Activated CD4-positive, alpha-beta T cell treated with anti-CD3 and anti-CD28 coated beads for 4 hours (primary cell): ENCODE measurements at places on chromosomes 16 and 17.

- no peak for DNase-seq
Measured at GRCh38 chr17:48406936-48407567, 23.0 kb downstream of the SKAP1 start.

GRCh38 chr17:82859431-82860403 lies 19.9 kb upstream of the ZNF750 start:
- DNase-seq, result peak; percentile 56

- DNase-seq, result no peak
Measured at GRCh38 chr16:22284637-22285036, 12.6 kb upstream of the POLR3E start.

- no peak for DNase-seq
Measured at GRCh38 chr17:79002796-79003593, 6.6 kb downstream of the CANT1 start.

GRCh38 chr16:2511996-2512734 lies 1.6 kb upstream of the ATP6V0C start:
- DNase-seq, result no peak

DNA sequence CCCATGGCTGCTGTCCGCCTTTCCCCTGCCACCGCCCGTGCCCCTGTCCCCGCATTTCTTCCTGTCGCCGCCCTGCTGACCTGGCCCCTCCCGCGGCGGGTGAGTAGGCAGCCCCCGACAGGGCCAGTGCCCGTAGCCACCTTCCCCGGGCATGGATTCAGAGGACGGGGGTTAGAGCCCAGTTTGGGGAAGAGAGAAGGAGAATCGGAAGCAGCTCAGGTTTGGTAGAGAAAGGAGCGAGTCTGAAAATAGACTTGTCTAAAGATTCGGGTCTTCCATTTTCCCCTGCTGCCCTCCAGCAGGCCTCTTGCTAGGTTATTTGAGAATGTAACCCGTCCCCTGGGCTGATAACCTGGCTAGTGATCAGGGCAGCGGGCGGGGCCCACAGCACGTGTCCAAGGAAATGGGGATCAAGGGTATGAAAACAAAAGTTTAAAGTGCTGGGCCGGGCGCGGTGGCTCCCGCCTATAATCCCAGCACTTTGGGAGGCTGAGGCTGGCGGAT lies 7.9 kb upstream of the CLDN9 start:
- no peak for DNase-seq

DNA sequence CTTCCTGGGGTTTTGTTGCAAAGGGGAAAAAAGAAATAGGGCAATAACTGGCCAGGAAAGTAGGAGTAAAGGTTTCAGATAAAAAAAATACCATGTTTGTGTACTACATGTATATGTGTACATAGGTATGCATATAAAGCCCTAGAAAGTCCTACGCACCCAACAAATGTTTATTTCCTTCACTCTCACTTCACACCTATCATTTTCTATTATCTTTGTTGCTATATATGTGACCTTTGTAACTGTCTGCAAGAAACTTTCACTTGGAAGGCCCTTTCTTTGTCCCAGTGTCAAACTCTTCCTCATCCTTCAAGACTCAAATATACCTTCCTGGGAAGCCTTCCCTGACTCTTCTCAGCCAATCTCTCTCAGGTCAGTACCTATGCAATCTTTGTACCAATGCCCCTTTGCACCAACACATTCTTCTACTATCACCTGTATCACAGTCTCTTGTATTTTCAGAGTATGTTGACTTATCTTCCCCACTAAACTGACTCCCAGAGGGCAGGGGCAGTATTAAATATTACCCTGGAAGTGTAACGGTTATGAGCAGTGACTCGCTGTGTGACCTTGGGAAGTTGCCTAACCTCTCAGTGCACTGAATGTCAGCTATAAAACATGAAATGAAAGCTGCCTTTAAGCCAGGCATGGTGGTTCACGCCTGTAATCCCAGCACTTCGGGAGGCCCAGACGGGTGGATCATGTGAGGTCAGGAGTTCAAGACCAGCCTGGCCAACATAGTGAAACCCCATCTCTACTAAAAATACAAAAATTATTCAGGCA lies 6.5 kb downstream of the XPO6 start:
- no peak for DNase-seq

DNA sequence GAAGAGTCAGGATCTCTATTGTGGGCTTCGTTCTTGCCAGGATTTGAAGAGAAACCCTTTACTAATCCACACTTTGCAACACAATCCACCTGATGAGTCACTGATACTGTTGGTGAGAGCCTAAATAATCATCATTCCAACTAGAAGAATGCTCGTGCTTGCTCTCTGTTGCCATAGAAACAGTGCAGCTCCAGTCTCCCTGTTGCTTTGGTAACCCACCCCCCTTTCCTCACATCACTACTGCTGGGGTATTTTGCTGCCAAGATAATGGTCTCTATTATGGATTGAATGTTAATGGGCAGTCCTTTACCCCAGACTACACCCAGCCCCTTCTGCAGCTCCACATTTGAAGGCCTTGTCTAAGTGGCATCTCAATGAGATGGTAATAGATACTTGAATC lies 190.4 kb downstream of the ABCC12 start:
- DNase-seq, result no peak

DNA sequence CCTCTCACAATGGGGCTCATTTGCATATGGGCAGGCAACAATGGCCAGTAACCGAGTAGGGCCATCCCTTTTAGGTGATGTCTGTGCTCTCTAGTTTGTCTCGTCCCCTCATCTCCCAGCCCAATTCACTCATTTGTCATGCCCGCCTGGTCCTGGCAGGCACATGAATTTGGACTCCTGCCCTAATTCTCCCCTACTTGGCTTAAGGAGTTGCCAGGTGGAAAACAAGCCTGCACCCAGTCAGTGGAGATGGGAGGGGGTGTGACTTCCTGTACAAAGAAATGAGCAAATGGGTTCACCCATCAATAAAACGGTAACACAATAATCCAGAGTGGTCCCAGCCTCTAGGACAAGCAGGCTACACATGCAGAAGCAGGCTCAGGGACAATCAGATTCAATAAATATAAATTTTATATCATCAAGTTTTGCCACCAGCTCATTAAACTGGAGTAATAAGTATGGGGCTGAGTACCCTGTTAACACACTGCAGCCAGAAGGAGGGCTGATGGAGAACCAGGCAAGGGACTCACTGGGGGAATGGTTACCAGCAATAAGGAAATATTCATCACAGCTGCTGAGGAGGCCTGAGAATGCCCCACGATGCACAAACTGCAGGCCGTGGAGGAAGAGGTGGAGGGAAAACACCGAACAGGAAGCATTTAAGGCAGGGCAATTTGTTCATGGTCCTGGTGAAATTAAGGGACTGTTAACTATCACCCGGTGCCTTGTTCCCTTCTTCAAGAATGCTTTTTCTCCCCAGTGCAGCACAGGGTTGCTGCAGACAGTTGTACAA lies 84.4 kb upstream of the GPRC5B start:
- DNase-seq, result no peak

DNA sequence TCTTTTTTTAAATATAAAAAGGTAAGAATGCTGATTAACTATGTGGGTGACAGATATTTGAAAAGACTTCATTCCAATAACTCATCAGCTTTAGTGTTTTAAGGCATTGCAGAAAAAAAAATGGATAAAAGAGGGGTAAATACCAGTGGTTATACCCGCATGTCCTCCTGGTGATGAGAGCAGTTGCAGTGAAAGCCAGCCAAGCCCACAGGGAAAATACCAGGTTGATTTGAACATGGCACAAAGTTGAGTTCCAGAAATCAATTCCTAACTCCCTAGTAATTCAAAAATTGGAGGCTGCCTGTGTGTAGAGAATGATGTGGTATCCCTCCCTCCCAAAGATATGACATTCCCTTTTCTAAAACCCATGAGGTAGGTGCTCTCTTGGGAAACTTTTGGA lies 453.2 kb upstream of the SOX9 start:
- DNase-seq, result no peak

DNA sequence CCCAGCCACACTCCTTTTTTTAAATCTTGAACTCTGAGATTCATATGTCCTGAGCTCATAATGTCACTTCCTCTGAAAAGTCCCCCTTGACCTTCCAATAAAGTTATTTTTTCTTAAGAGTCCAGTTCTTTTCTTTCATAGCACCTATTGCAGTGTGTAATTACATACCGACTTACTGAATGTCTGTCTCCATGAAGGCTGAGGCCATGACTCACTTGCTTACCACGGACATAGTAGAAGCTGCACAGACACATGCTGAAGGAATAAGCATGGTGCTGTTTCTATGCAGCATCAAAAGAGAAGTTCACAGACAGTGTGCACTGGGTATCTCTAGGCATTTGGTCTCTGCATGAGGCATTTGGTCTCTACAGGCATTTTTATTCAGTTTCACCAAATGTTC lies 77.2 kb downstream of the C17orf67 start:
- DNase-seq, result no peak

DNA sequence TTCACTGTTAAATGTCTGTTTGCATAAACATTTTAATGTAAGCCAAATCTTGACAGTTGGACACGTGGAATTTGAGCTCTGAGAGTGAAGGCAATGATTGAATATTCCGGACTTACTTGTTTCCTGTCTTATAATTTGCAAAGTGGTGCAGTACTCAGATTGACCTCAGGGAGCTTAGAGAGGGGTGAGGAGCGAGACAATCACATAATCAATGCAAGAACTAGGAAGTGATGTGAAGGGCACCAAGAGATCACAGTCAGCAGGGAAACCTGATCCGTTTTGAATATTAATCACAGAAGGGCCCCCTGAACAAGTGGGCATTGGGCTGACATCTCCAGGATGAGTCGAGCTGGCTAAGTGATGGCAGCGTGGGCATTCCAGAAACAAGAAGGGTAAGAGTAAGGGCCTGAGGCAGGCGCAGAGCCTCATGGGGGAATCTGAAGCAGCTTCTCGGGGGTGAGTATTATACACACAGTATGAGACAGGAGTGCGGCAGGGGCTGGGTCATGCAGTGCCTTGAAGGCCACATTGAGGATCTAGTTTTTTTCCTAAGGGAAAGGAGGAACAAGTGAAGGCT lies 26.1 kb downstream of the TEX2 start:
- DNase-seq, result no peak

DNA sequence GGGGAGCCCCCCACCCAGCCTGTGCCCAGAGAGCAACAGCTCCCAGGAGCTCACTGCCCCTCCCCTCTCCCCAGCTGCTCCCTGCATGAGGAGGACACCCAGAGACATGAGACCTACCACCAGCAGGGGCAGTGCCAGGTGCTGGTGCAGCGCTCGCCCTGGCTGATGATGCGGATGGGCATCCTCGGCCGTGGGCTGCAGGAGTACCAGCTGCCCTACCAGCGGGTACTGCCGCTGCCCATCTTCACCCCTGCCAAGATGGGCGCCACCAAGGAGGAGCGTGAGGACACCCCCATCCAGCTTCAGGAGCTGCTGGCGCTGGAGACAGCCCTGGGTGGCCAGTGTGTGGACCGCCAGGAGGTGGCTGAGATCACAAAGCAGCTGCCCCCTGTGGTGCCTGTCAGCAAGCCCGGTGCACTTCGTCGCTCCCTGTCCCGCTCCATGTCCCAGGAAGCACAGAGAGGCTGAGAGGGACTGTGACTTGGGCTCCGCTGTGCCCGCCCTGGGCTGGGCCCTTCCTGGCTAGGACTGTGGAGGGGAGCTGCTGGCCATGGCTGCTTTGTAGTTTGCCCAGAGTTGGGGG lies 584 bp downstream of the TCAP start:
- no peak for DNase-seq

DNA sequence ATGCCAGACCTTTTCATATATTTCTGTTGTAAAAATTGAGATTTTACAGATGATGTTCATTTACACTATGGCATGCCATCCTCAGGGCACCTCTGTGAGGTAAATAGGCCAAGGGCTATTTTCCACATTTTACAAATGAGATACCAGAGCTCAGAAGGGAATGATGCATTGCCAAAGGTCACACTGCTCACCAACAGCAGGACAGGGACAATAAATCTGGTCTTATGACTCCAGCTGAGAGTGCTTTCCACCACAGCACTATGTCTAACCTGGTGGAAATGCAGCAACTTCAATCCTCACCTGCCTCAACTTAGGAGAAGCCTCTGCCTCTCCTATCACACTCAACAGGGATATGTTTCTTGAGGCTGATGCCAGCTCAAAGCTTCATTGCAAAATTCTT lies 40.6 kb downstream of the GRIN2A start:
- DNase-seq, result no peak

DNA sequence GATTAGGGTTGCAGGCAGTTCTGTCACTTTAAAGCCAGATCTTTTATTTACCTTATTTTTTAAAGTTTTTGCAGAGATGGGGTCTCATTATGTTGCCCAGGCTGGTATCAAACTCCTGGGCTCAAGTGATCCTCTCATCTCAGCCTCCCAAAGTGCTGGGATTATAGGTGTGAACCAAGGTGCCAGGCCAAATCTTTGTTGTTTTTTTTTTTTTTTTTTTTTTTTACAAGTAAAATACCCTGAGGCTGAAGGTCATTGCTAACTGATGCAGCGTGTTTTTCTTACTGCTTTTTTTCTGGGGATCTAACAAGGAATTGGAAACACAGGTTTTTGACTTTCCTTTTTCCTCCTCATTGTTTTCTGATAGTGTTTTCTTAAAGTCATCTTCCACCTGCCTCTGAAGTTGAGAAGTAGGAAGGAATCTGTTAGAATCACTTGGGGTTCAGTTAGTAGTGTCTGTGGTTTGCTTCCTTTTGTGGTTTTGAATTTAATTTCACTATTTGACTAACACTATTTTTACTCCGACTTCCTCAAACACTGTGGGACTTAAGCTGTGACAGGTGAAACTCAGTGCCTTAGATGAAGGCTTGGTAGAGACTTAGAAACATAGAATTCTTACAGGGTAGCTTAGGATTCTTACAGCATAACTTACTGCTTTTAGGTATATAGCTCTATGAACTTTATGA lies 22.2 kb downstream of the CLTC start:
- no peak for DNase-seq

DNA sequence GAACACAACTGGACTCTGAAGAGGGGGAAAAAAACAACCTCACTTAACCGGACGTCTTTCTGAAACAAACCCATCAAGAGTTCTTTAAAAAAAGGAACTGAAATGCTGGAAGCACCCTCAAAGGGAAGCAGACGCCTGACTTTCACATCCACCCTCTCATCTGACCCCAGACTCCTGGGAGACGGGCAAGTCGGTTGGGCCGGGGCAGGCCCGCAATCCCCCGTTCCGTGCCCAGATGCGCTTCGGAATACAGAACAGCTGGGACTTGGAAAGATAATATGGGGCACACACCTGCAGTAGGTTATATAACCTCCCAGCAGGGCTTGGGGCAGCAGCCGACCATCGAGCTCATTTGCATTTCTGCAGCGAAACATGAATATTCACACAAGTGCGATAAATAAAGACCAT lies 3.7 kb downstream of the ARHGAP27 start:
- no peak for DNase-seq

GRCh38 chr17:80449930-80450576 lies 26.4 kb downstream of the NPTX1 start:
- DNase-seq, result no peak

DNA sequence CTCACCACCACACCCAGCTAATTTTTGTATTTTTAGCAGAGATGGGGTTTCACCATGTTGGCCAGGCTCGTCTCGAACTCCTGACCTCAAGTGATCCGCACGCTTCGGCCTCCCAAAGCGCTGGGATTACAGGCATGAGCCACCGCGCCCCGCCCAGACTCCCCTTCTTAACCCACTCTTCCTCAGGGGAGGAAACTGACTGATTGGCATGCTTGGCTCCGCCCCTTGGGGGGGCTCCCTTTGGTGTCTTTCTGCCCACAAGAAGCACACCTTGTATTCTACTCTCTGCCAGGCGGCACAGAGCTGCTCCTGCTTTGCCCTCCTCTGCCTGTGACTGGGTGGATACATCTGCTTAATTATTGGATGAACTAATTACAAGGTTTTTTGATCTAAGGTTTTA lies 4.7 kb upstream of the ASGR2 start:
- DNase-seq, result no peak
